ENCODE measurements at places on chromosomes 2 and 18.

DNA sequence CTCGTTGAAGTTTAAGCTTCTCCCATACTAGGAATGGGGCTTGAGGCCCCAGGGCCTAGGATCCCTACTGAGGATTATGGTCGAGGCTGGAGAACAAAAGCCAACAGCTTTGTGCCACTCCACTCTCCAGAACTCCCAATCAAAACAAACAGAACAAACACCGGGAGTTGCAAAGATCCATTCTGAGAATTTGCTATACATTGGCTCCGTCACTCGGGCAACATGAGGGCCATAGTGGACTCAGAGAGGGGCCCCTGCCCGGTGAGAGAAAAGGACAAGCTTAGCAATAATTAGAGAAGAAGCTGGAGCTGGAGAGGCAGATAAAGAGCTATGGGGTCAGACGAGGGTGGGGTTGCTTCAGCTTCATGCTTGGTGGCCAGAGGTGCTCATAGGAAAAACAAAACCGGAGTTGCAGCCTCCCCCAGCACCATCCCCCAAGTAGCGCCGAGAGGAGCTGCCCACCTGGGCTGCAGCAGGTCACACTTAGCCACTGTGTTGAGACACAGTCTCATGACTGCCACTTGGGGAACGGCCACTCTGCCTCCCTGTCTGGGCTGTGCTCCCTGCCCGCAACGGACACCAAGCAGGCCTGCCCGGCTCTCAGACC lies 142.3 kb upstream of the HAAO start:
- DNase-seq = no peak

DNA sequence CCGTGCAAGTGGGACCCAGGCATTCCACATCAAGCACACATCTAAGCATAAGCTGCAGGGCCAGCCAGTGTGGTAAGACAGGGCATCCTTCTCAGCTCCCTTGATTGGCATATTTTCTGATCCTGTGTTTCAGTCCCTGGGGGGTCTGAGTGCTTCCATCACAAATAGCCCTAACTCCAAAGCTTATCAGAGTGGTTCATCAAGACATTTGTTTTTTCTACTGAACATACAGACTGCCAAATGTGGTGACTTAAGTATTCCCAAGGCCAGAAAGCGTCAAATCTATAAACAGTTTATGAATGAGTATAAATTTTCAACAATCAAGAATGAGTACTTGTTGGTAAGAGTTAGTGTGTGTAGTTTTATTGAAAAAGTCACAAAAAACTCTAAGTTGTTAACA lies 18.8 kb downstream of the SPRED2 start:
- DNase-seq = no peak

DNA sequence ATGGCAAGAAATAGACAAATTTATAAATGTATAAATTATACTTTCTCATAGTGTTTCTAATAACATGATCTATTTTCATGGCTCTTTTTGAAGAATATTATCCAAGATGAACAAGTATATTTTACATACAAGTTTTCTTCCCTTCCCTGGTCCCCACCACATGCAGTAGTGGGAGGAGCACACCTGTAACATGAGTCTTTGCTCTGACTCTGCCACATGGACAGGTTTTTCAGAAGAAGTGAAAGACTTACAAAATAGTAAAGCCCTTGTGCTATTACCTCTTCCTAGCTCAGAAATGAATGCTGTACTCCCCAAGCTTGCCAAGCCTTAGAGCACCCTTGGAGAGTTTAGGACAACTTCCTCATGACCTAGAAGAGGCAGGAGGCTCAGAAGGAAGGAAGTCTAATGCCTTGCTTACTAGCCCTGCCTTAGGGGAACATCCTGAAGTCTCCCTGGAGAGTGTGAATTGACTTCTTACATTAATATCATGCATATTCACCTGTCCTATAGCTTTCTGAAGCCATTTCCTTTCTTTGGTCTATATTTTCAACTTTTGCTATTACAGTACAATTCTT lies 18.4 kb downstream of the MXD1 start:
- no peak for DNase-seq

- DNase-seq = no peak
Observed at GRCh38 chr2:178913049-178913441, 105.8 kb upstream of the TTN start.

- DNase-seq = no peak
Observed at GRCh38 chr2:109531221-109531620, 82.5 kb downstream of the SEPTIN10 start.

GRCh38 chr2:69918401-69918800 lies 3.5 kb downstream of the MXD1 start:
- DNase-seq = no peak

DNA sequence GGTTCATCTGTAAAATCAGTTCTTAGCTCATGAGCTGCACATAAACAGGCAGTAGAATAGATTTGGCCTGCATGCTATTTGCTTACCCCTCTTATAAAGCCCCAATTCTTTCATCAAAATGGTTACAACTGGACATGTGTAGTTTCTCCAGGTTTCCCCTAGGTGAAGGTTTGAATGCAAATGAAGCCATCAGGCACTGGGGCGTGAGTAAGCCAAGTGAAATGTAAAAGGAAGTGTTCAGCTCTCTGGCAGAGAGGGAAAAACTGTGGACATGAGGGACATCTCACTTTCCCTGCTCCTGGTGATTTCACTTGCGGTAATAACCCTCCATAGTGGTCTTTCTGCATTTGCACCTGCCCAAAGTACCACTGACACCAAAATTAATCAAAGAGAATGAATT lies 1402.3 kb upstream of the LRRTM1 start:
- no peak for DNase-seq

DNA sequence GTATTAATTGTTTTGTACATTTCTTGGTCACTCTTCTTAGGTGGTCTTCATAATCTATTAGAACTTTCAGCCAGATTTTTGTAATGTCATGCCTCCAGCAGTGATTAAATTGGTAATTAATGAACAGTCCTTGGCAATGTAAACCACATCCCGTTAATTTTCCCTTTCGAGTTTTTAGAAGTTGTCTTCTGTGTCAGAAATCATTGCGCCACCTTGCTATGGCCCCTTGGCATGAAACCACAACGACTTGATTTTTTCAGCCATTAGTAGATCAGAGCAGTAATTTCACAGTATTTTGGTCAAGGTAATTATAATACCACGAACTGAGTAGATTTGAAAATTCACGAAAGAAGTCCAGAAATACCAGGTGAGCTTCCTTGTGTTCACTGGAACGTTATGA lies 86.0 kb upstream of the OTX1 start:
- no peak for DNase-seq

DNA sequence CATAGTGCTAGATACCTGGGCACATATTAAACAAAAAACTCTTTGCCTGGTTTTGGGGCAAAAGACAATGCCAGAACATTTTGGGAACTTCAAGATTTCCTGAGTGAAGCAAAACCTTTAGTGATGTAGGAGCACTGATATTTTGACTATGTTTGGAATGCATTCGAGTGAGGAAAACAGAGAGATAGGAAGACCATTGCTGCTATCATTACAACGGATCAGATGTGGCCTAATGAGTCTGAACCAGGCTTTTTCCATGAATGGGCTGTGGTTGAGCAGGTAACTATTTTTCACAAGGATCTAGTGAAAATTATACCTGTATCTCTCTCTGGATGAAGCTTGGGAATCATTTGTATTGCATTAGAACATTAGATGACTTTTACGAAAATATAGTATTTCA lies 562.2 kb downstream of the DCC start:
- no peak for DNase-seq

DNA sequence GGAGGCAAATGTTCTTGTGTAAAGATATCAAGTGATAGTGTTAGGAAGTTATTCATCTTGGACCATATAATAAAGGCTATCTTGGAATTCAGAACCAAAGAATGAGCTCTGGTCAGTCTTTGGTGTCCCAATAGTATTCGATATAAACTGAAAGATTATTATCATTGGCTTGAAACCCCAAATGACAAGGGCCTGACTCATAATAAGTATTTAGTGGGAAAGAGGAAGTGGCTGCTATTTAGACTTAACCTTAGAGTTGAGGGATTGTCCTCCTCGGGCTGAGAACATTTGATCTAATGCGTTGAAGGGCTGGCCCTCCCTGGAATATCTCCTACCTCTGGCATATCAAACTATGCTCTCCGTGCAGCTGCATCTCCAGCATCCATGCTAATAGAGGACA lies 67.5 kb downstream of the CDH20 start:
- no peak for DNase-seq

DNA sequence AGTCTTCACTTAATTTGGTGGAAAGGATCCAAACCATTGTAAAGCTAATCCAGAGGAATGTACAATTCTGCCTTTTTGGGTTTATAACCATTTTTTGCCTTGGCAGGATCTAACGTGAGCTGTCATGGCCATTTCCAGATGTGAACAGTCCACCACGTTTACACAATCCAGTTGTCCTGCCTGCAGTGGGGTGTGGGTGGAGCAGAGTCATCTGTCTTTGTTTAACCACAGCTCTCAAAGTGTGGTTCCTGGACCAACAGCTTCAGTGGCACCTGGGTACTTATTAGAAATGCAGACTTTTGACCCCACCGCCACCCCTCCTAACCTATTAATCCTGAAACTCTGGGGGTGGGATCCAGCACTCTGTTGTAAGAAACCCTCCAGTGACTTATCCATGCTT lies 35.9 kb downstream of the FHOD3 start:
- DNase-seq = no peak

GRCh38 chr2:180370511-180371205 lies 363.6 kb upstream of the CWC22 start:
- no peak for DNase-seq

- no peak for DNase-seq
Observed at GRCh38 chr18:67467188-67467587, 49.3 kb downstream of the DSEL start.

GRCh38 chr2:112644933-112645309 lies 818 bp upstream of the SLC20A1 start:
- no peak for DNase-seq

DNA sequence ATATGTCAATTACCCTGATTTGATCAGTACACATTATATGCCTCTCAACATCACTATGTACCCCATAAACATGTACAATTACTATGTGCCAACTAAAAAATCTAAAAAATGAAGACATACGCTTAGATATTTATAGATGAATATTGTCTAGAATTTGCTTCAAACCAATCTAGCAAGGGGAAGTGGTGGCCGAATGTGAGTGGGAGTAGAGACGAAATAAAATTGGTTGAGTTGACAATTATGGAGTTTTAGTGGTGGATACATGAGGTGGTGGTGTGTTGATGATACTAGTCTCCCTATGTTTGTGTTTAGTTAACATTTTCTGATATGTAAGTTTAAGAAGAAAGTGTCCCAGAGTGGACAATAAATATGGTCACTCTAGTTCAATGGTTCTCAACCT lies 49.0 kb downstream of the SDC1 start:
- no peak for DNase-seq

DNA sequence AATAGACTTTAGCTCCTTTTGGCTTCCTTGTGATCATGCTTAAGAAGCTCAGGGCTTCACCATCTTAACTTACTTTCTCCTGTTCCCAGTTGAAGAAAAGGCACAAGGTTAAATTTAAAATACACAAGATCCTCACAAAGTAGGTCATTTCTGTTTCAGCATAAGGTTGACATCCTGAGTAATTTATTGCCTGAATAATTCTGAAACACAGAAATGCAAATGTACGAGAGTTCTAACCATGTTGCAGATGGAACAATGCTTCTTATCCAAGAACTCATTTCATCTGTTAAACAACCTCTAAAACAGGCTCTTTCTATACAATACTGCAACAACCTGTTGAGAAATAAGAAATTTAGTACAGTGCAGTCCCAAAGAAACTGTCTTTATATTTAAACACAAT lies 395.2 kb downstream of the BCL11A start:
- DNase-seq = no peak

DNA sequence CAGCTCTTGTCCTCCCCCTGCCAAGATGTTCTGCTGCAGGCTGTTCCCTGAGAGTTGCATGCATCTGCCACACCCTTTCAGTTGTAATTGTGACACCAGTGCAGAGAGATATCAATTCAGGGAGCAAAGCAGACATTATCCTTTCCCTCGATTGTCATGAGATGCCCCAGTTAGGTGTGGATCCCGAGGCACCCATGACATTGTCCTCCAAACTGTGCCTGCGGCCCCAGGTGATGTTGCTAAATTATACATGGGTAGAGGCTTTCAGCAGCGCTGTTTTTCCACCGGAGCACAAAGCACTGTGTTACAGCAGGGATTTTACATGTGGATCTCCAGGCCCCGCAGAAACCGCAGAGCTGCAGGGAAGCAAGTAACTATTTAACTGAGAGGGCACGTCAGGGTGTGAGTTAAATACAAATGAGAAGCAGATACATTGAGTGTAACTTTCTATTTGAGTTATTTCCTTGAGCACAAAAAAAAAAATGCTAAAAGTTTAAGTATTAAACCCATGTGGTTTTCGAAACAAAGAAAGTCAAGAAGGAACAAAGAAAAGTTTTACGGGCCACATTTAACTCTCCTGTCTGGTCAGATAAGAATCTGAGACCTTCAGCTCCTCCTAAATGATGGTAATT lies 90.3 kb upstream of the BCL2L11 start:
- DNase-seq = no peak

GRCh38 chr2:3460831-3461800 lies 58.2 kb downstream of the ADI1 start:
- no peak for DNase-seq

GRCh38 chr2:234375176-234375880 lies 121.6 kb downstream of the ARL4C start:
- DNase-seq = no peak

DNA sequence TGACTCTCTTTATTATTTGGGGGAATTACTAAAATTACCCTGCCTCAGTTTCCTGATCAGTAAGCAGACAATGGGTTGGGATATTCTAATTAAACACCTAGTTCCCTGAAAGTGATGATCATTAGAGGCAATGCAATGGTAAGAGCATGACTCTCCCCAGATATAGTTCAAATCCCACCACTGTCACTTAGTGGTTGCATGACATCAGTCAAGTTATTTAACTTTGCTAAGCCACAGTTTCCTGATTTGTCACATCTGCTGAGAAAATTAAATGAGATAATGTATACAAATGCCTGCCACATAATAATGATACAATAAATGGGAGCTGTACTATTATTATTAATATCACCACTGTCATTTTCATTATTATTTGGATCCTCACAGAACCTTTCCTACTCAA lies 29.9 kb downstream of the ZEB2 start:
- DNase-seq = no peak

DNA sequence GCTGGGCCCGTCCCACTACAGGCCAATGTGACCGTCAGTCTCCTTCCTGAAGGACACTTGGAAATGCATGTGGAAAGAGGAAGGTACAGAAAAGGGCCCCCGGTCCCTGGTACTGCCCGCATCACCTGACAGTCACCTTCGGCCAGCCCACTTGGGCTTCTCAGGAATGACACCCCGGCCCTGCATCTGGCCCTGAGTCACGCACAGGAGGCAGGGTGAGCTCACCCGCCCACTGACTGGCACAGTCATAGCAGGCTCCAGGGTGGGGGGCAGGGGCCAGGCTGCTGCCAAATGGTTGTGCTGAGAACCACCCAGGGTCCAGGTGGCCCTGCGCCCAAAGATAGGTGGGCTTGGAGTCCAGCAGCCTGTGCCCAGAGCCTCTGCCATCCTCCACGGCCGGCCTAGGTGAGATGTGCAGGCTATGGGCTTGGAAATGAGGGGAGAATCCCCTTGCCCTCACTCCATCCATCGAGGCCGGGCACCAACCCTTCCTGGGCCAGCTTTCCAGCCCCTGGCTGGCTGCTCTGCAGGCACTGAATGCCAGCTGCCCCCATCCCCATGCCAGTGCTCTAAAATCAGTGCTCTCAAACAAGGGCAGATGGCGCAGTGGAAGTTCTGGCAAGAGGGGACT lies 14.1 kb downstream of the EMX1 start:
- no peak for DNase-seq

GRCh38 chr2:170711774-170712652 lies 3.1 kb upstream of the SP5 start:
- no peak for DNase-seq

GRCh38 chr2:157059036-157059435 lies 198.5 kb upstream of the GALNT5 start:
- no peak for DNase-seq

All from T follicular helper cell (primary cell).